ENCODE measurements at places on chromosomes 6 and 20.

DNA sequence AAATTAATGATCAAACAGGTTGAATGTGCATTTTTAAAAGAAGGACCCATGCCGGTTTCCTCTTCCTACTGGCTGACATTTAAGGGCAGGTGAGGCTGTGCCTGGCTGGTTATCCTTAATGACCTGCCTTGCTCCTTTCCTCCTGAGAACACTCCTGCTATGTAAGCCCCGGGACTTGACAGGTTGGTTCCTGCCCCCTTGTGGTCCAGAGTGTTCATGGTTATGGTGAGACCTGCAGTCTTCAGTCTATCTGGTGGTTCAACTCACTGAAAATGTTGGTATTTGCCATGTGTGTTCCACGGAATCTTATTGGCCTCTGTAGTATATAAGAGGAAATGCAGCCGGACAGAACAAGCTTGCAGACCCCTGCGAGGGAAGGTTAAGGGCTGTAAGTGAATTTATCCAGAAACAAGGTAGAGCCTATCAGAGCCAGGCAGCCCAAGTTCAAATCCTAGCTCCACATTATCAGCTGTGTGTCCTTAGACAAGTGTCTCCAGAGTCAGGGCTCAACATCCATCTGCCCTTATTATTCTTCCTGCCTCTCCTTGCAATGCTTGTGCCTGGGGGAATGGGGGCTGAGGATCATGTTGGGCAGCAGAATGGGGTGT is 5.2 kb upstream of the BPIFA3 start:
- no peak overlapping the region for H3K27ac ChIP-seq
- H3K4me3 ChIP-seq: no peak overlapping the region
- H3K36me3 ChIP-seq: no peaks in the 10 kb centered on the region
- peak; percentile 50 for DNase-seq
- H3K27me3 ChIP-seq: peaks cover 15% of the 10 kb centered on the region
- no peaks in the 10 kb centered on the region for H3K4me1 ChIP-seq

GRCh38 chr20:38894091-38894847 is 31.9 kb upstream of the FAM83D start:
- peaks cover 29% of the 10 kb centered on the region for H3K36me3 ChIP-seq
- H3K4me1 ChIP-seq: peaks cover 45% of the 10 kb centered on the region
- H3K27me3 ChIP-seq: no peaks in the 10 kb centered on the region
- H3K4me3 ChIP-seq: peak overlapping the region; percentile 22
- H3K27ac ChIP-seq: peak overlapping the region; percentile 83

DNA sequence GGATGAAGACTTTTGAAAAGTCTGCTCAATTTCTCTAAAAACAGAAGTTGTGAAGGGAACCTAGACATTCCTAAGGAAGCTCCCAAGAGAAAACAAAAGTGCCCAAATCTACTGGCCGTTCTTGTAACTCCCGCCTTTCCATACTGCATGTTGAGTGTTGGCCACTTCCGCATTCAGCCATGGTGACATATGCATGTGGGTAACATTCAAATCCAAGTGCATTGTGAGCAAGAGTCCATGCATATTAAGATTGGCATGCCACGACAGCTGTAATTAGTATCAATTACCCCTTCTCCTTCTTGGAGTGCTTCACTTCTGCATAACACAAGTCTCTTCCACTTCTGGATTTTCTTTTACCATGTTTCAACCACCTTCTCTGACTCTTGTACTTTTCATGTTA is 8.4 kb downstream of the SLC35D3 start:
- no peak for DNase-seq
- H3K4me3 ChIP-seq: no peak overlapping the region
- peaks cover 38% of the 10 kb centered on the region for H3K27me3 ChIP-seq
- H3K36me3 ChIP-seq: no peaks in the 10 kb centered on the region
- no peak overlapping the region for H3K27ac ChIP-seq
- H3K4me1 ChIP-seq: no peaks in the 10 kb centered on the region

- DNase-seq: no peak
- no peak overlapping the region for H3K27ac ChIP-seq
- H3K27me3 ChIP-seq: no peaks in the 10 kb centered on the region
Measured at GRCh38 chr6:55474382-55474781, 104.6 kb downstream of the HMGCLL1 start.

DNA sequence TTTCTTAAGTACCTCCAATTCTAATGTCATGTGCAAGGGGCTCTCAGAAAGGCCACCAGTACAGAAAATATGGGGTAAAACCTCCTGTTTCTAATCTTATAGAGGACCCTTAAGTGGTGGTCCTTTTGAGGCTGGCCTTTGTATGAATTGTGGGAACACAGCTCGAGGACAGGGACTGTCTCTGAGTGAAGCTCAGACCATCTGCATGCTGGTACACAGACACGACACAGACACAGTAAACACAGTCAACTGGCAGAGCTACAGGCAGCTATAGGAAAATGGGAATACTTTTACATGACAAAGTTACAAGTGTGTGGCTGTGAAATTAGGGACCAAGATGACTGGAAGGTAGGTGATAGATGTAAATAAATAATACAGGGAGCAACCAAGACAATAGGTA is 143.9 kb upstream of the PREP start:
- no peak for DNase-seq
- H3K27ac ChIP-seq: no peak overlapping the region
- H3K4me3 ChIP-seq: no peak overlapping the region
- no peaks in the 10 kb centered on the region for H3K36me3 ChIP-seq
- peaks cover 30% of the 10 kb centered on the region for H3K27me3 ChIP-seq

DNA sequence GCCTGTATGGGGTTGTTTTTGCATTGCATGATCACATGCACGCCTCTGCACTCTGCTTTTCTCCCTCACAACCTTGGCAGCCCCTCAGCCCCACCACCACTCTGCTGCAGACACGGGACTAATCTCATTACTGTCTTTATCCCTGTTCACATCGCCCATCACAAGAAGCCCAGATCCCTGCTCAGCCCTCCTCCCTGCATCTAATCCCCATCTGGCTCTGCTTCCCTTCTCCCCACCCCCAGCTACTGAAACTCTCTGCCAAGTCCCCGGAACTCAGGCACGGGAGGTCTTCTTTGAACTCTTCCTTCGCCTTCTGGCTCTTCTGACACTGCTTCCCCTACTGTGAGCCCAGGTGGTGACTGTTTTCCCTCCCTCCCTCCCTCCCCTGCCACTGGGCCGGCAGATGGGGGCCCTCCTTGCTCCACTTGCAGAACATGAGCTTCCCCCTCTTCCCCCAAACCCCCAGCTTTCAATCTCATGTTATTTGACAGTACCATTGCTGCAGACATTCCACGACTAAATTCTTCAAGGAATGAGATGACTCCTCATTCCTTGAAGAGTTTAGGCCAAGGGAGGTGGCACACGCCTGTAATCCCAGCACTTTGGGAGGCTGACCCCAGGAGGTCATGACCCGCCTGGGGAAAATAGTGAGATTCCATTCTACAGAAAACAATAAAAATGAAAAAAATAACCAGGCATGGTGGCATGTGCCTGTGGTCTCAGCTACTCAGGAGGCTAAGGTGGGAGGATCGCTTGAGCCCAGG is 21.9 kb upstream of the TULP1 start:
- no peak overlapping the region for H3K27ac ChIP-seq
- H3K27me3 ChIP-seq: peaks cover 7% of the 10 kb centered on the region
- H3K36me3 ChIP-seq: no peaks in the 10 kb centered on the region
- DNase-seq: no peak
- peaks cover 5% of the 10 kb centered on the region for H3K4me1 ChIP-seq

DNA sequence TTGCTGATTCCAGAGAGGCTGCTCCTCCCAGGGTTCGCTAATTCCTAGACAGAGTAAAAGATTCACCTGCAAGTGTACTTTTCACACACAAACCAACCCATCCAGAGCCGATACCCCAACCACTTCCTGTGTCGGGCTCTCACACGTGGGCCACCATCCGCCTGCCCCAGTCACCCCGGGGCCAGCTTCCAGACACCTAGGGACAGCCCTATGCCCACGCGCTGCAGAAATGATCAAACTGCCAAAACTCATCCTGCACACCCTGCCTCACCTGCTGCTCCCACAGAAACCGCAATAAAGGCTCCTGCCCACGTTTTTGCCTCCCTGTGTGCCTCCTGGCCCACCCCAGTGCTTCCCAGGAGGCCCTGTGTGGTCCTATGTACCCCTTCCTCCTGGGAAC is 59.5 kb downstream of the PSMG4 start:
- DNase-seq: peak; percentile 46
- H3K4me1 ChIP-seq: peaks cover 19% of the 10 kb centered on the region
- no peak overlapping the region for H3K4me3 ChIP-seq
- H3K27ac ChIP-seq: no peak overlapping the region

- no peaks in the 10 kb centered on the region for H3K27me3 ChIP-seq
- H3K27ac ChIP-seq: no peak overlapping the region
- no peaks in the 10 kb centered on the region for H3K4me1 ChIP-seq
- H3K4me3 ChIP-seq: no peak overlapping the region
- H3K36me3 ChIP-seq: no peaks in the 10 kb centered on the region
- DNase-seq: no peak
Measured at GRCh38 chr6:97656236-97656635, 373.2 kb upstream of the MMS22L start.

DNA sequence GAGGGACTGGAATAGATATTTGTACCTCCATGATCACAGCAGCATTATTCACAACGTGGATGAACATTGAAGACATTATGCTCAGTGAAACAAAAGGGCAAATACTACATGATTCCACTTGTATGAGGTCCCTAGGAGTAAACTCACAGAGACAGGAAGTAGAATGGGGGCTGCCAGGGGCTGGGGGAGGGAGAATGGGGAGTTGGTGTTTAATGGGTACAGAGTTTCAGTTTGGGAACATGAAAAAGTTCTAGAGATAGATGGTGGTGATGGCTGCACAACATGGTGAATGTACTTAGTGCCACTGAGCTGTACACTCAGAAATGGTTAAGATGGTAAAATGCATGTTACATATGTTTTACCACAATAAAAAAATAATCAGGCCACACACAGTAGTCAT is 164.3 kb upstream of the RREB1 start:
- no peak overlapping the region for H3K4me3 ChIP-seq
- no peak for DNase-seq
- peaks cover 11% of the 10 kb centered on the region for H3K4me1 ChIP-seq
- no peak overlapping the region for H3K27ac ChIP-seq
- H3K36me3 ChIP-seq: no peaks in the 10 kb centered on the region
- H3K27me3 ChIP-seq: peaks cover 3% of the 10 kb centered on the region

DNA sequence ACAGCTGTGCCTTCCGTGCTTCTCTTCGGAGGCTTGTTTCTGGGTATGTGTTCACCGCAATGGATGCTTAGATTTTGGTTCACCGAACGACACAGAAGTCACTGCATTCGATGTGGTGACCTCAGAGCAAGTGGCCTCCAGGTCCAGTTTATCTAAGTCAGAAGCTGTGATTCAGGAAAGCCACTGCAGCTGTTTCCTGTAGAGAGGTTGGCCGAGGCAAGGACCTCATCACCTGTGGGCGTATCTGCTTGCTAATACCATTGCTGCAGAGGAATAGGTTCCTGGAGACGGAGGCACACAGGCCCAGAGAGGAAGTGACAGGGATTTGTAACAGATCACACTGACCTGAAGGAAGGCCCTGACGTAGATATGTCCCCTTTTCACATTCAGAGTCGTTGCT is 82.7 kb downstream of the FARS2 start:
- DNase-seq: no peak
- peaks cover 4% of the 10 kb centered on the region for H3K36me3 ChIP-seq

DNA sequence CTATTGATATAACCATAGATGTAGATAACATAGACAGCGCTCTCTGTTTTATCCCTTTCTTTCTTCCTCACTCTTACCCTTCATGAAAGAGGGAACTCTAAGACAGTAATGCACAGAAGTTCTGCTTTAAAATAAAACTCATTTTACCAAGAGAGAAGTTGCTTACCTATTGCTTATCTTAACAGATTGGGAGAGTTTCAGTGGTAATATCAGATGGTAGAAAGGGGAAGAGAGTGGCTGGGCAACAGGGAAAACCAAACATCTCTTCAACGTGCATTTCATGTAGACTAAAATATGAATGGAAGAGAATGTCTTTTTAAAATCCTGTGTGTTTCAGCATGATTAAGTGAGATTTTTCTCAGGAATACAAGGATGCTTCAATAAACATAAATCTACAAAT is 45.3 kb upstream of the SIRPG start:
- H3K36me3 ChIP-seq: no peaks in the 10 kb centered on the region
- no peak overlapping the region for H3K27ac ChIP-seq
- peaks cover 2% of the 10 kb centered on the region for H3K27me3 ChIP-seq
- peaks cover 13% of the 10 kb centered on the region for H3K4me1 ChIP-seq

DNA sequence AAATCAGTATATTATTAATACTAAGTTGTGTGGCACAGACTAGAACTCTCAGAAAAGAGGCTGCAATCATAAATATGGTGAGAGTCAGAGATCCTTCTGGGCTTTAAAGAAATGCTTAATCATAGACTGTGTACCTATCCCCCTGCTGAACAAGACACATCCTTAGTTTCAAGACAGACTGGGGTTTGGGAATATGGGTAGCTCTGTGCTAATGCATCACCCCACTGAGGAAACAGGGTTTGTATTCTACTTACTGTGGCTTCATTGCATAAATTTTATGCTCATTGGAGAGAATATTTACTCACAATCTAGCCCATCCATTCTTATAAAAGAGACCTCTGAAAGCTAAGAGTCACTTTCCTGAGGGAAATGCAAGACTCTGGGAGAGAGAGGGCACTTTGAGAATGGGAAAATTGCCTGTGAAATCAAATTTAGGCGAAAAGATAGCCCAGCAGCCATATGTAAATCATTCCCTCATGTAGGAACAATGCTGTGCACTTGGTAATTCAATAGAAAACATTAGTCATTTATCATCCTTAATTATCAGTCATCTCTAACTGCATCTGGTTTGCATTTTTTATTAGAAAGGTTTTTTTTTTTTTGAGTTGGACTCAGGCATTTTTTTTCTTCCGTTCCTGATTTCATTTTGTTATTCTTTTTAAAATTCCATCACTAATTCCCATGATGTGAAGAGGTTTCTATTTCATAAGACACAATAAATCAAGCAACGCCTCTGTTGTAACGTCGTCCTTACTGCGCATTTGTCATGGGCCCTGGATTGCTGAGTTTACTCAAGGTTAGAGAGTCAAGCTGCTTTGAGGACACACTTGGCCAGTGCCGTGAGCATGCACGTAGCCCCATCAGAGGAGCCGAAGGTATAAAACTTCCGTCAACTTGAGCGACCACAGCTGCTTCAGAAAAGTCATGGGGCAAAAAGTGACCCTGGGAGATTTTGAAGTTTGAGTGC is 91.8 kb downstream of the TRMT11 start:
- H3K4me1 ChIP-seq: no peaks in the 10 kb centered on the region
- H3K27ac ChIP-seq: no peak overlapping the region
- no peaks in the 10 kb centered on the region for H3K27me3 ChIP-seq
- H3K4me3 ChIP-seq: no peak overlapping the region

DNA sequence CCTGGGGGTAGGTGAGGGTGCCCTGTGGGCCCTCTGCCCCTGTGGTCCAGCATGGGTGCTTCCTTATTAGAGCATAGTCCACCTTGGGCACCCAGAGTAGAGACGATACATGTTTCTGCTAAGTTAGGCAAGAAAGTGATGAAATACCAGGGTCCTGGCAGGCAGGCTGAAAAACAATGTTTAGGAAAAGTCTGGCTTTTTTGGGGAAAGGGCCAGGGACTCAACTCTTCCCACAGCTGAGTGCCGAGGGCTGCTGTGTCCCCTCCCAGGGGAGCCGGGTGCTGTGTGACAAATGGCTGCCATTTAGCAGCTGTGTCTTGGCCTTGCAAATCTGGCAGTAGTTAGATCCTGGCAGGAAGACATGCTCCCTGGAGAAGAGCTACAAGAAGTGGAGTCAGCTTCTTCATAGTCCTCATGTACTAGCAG is 61.5 kb downstream of the RREB1 start:
- H3K36me3 ChIP-seq: peaks cover 6% of the 10 kb centered on the region
- no peak overlapping the region for H3K27ac ChIP-seq
- DNase-seq: no peak
- H3K27me3 ChIP-seq: no peaks in the 10 kb centered on the region
- no peak overlapping the region for H3K4me3 ChIP-seq

Data from activated CD4-positive, alpha-beta T cell treated with anti-CD3 and anti-CD28 coated beads, Interleukin-2, amount 10 ng/mL, durations not matched to agents 7 days and 5 days (primary cell).